ENCODE measurements at places on chromosomes 7 and 10. TPM values are rescaled to one million over a fixed set of nuclear protein-coding genes. Genes with fewer than 3 reads are reported as not detected.

- DNase-seq, result no peak
These were observed 138.1 kb downstream of the KIAA1217 start for GRCh38 chr10:24346877-24347519.

CPA4 gene
- total RNA-seq, result 0.37 TPM

TSPAN15 gene
- total RNA-seq, result 44.6 TPM

DNA sequence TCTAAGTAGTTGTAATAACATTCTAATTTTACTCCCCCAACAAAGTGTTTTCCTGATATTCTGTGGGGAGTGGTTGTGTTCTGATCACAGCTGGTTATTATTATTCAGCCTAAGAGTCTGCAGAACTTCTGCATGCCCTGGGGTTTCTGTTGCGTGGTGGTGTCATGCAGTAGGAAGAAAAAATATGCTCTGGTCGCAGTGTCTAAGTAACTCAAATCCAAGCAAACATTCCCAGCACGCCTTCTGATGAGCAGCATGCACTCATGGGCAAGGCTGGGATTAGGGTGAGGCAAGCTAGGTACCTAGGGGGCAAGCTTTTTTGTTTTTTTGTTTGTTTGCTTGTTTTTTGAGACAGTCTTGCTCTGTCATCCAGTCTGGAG is 112.8 kb upstream of the KMT2E start:
- no peak for DNase-seq

DNA sequence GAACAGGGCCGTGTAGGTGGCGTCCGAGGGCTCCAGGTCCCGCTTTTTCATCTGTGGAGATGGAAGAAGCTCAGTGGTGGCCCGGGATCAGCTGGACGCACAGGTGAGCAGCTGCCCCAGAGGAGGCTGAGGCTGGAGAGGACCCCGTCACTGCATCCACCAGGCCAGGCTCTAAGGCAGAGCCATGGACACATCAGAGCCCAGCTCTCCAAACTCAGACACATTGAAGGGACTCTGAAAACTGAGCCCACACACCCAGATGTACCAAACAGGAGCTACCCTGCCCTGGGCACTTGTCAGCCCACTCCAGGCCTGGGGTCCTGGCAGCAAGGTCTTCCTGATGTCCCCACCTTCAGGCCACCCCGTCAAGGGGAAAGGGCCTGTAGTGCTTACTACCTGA is 8.8 kb downstream of the PTCD1 start:
- no peak for DNase-seq

ADD3 gene
- 95.0 TPM for total RNA-seq

SKIDA1 gene
- total RNA-seq, result 0.33 TPM

PIK3AP1 gene
- total RNA-seq, result 14.5 TPM

GRCh38 chr10:76939933-76940468 is 697.6 kb downstream of the KCNMA1 start:
- no peak for DNase-seq

DNA sequence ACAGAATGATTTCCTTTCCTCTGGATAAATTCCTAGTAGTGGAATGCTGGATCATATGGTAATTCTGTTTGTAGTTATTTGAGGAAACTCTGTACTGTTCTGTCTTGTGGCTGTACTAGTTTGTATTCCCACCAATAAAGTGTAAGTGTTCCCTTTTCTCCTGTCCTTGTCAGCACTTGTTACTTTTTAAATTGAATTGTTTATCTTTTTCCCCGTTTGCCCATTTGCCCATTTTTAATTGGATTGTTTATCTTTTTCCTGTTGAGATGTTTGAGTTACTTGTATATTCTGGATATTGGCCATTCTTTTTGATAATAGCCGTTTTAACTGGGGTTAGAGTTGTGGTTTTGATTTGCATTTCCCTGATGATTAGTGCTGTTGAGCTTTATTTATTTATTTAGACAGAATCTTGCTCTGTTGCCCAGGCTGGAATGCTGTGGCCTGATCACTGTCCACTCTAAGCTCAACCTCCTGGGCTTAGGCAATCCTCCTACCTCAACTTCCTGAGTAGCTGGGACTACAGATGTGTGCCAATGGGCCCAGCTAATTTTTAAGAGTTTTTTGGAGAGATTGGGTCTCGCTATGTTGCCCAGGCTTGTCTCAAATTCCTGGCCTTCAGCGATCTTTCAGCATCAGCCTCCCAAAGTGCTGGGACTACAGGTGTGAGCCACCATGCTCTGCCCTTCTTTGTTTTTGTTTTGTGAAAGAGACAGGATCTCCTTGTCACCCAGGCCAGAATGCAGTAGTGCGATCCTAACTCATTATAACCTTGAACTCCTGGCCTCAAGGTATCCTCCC is 23.0 kb downstream of the BMPR1A start:
- no peak for DNase-seq

STAG3 gene
- 0.52 TPM for total RNA-seq

GRM3 gene
- total RNA-seq, result not detected

HECW1 gene
- total RNA-seq, result not detected

DNA sequence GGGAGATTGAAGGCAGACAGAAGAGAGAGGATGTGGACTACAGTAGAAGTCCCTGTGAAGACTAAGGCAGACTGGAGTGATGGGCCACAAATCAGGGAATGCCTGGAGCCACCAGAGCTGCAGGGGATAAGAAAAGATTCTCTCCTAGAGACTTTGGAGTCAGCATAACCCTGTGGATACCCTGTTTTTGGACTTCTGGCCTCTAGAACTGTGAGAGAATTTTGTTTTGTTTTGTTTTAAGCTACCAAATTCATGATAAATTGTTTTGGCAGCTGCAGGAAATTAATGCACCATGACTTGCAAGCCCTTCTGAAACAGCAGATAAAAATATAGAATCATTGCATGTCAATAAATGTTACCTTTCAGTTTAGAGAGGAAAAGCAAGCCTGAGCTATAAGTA is 41.3 kb downstream of the INHBA start:
- DNase-seq, result no peak

DNA sequence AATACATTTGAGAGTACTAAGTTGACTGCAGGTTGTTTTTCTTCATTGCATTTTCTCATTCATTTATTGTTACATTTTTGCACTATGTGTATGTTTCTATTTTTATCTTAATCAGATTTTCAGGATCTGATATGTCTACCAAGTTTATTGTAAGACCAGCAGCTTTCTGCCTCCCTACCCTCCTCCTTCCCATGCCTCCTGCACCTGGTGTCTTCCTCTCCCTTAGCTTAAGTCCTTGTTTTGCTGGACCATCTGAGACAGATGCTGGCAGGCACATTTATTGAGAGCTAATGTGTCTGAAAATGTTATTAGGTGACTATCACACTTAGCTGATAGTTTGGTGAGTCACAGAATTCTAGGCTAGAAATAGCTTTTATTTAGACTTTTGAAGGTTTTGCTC is 79.6 kb downstream of the ANLN start:
- no peak for DNase-seq

GRCh38 chr7:2843711-2844152 is 376 bp downstream of the GNA12 start:
- peak; percentile 86 for DNase-seq

DNAH11 gene
- 0.81 TPM for total RNA-seq

GRCh38 chr10:75304741-75305390 is 69.1 kb upstream of the COMTD1 start:
- no peak for DNase-seq

AHR gene
- total RNA-seq, result 73.9 TPM

C7orf57 gene
- total RNA-seq, result not detected

- DNase-seq, result no peak
These were observed 244.2 kb upstream of the YAE1 start for GRCh38 chr7:39321909-39322498.

- DNase-seq, result no peak
These were observed 338.0 kb upstream of the MKI67 start for GRCh38 chr10:128463991-128464760.

GRCh38 chr7:43193893-43194292 is 81.4 kb downstream of the HECW1 start:
- DNase-seq, result no peak

GRCh38 chr7:85191383-85191782 is 4.5 kb upstream of the SEMA3D start:
- no peak for DNase-seq

DNA sequence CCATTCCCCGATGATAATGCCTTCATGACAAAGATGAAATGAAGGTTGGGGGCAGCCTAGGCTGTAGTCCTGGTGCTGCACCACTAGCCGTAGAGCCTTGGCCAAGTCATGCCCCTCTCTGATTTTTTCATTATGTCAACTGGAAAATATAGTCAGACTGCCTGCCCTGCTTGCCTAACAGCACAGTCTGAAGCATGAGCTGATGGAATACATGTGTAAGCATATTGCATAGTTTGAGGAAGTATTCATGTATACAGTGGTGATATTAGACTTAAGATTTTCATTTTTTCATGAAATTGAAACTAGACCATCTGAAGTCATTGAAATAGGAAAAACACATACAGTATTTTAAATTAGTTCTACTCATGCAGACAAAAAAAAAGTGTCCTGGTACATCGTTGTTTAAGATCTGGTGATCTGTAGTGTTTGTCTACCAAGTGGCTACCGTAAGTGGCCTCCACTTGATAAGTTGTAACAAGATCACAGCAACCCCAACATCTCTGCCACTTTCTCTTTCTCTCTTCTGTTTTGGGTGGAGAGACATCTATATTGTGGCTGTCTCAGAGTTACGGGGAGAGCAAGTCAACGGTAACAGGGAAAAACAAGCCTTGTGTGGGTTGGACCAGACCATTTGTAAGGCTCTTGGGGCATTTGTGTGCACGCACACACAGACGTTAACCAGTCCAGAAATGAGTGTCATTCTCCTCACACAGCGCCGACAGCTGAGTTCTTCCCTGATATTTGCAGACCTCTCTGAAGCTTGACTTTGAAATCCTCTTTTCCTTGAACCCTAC is 716.6 kb upstream of the GALNT17 start:
- DNase-seq, result no peak

CPA2 gene
- total RNA-seq, result not detected

FGL2 gene
- total RNA-seq, result 72.6 TPM

- DNase-seq, result no peak
These were observed 26.3 kb downstream of the SND1 start for GRCh38 chr7:127678337-127678736.

DNA sequence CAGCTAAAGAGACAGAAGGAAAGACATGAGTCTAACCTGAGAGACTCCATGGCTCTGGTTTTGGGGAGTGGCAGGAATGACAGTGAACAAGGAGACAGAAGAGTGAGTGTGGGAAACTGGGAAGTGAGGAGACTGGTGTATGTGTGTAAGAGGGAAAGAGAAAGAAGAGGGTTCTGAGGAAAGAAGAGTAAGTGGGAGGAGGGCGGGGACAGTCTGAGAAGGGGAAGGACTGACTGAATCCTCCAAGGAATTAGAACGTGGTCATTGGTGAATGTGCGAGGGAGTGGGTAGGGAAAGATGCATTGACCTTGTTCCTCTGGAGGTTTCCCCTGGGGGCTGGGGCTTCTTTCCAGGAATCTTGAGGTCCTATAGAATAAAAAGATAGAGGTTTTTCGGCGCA is 26.6 kb downstream of the WNT8B start:
- no peak for DNase-seq

- DNase-seq, result peak; percentile 86
These were observed 1.1 kb upstream of the EGR2 start for GRCh38 chr10:62817121-62817765.

STEAP4 gene
- total RNA-seq, result 124 TPM

DNA sequence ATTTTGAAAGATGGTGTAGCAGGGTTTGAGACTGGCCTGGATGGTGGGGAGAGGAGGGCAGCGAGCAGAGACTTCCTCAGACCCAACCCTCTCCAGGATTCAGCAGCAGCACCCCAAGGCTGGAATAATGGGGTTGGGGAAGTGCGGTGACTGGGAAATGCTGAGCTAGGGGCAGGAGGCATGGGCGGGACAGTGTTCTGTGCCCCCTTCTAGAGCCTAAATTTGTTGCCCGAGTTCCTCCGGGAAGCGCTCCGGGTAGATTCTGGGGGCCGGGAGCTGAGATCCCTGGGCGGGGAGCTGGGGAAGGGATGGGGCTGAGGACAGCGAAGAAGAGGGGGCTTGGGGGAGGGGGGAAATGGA is at the start of gene CHAT:
CHAT (plus strand) TSS at position 156 of the 360 bp plus-strand sequence; CDS start at position 309, 153 bp downstream.
- peak; percentile 28 for DNase-seq

SH2D4B gene
- not detected for total RNA-seq

GRCh38 chr7:44107116-44107960 is 3.2 kb downstream of the AEBP1 start:
- DNase-seq, result peak; percentile 71

GRCh38 chr7:3117081-3117480 is 73.4 kb upstream of the CARD11 start:
- DNase-seq, result no peak

- DNase-seq, result peak; percentile 69
These were observed 18.5 kb downstream of the KNDC1 start for GRCh38 chr10:133178357-133179127.

- no peak for DNase-seq
These were observed at the start of gene HMX2 for GRCh38 chr10:123147635-123148413. TSS of gene HMX2 (plus strand) at chr10:123148136. CDS start at chr10:123148379, 243 bp downstream.

- no peak for DNase-seq
These were observed 193.1 kb downstream of the PHTF2 start for GRCh38 chr7:77991656-77992055.

GRCh38 chr10:22372298-22372697 is 27.0 kb downstream of the SPAG6 start:
- DNase-seq, result no peak

DNA sequence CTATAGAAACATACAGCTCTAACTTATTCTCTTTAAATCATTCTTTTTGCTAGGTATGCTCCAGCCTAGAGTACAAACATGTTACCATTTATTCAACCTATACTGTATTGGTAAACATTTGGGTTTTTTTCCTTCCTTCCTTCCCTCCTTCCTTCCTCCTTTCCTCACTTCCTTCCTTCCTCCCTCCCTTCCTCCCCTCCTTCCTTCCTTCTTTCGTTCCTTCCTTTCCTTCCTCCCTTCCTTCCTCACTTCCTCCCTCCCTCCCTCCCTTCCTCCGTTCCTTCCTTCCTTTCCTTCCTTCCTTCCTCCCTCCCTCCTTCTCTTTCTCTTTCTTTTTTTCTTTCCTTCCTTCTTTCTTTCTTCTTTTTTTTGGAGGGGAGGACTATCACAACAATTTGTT is 286.7 kb upstream of the PRKCQ start:
- DNase-seq, result no peak

GRCh38 chr7:137120690-137121089 is 222.8 kb downstream of the PTN start:
- no peak for DNase-seq

DNA sequence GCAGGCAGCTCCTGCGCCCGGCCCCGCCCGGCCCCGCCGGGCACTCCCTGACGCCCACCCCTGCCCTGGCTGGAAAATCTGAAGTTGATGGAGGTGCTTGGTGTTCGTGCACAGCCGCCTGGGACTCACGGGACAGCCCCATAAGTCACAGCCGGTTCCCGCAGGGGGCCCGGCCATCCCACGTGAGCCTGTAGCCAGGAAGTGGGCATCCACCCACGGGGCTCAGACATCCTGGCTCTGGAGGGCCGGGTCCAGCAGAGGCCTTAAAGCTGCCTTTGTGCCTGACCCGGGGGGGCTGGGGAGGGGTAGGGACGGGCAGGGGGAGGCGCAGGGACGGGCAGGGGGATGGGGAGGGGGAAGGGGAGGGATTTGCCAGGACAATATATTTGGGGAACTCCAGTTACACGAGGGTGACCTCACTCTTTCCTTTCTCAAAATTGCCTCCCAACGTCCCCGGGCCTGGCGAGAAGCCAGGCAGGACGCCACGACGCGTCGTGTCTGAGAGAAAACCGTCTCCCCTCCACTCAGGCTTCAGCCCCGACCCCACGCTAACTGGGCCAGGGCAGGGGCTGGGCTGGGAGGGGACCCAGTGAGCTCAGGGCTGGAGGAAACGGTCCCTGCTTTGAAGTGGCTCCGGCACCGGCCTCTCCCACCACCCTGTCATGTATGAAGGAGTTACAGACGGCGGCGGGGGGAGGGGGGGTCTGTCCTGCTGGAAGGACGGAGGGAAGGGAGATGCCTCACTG is 82.1 kb upstream of the PDGFA start:
- DNase-seq, result peak; percentile 90

EN2 gene
- 0.19 TPM for total RNA-seq

- DNase-seq, result no peak
These were observed 2.1 kb downstream of the SP8 start for GRCh38 chr7:20784388-20785156.
